Osteoblast (primary cell): ENCODE measurements at places on chromosomes 2 and 18. TPM values are rescaled to one million over a fixed set of nuclear protein-coding genes. Genes with fewer than 3 reads are reported as not detected.

The ZSCAN30 gene
- total RNA-seq, result 16.6 and 17.7 TPM in 2 replicates

The PROC gene
- 0.29 TPM in 1 of 2 replicates, not detected in the other for total RNA-seq

- DNase-seq, result no peak
These were observed 221.1 kb upstream of the SALL3 start for GRCh38 chr18:78758496-78758895.

GRCh38 chr18:46756559-46757201 lies at the start of gene ST8SIA5:
ST8SIA5 (minus strand) TSS chr18:46757053; CDS start chr18:46756508, 545 bp downstream.
- DNase-seq, result no peak

The CARF gene
- 11.9 and 13.8 TPM in 2 replicates for total RNA-seq

GRCh38 chr2:179207047-179207446 lies 57.6 kb downstream of the SESTD1 start:
- no peak for DNase-seq

DNA sequence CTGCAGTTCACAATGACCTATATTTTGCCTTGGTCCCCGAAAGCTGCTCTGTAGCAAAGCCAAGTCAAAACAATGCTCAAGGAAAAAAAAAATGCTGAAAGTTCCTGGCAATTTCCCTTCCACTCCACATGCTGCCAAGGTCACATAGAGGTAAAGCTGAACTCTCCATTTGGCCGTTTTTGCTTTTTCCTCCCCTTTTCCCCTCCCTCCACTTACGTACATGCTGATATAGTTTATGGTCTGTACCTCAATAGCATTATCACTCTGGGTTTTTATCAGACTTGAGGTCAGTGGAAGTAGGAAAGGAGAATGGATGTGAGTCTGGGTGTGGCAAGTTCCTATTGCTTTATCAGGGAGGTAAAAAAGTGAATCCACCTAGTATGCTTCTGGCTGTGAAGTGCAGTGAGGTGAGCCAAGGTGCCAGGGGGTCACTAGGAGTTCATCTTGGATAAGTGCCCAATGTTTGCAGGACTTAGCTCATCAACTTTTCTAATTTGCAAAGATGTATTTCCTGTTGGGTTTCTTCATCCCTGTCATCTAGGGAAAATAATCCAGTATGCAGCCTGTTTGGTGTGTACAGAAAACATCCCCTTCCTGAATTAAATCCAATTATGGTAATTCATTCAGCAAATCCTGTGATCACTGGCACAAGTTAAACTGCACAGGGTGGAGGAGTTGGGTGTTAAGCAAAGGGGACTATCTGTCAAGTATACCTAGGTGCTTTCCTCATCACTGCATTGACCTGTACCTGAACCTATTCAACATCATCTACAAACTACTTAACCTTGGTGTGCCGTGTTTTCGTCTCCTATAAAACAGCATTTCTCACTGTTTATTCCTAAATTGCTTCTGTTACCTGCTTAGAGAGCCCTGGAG lies 124.3 kb upstream of the CYP26B1 start:
- DNase-seq, result no peak

- no peak for DNase-seq
These were observed 276.9 kb upstream of the ERBB4 start for GRCh38 chr2:212815453-212815852.

GRCh38 chr2:10378189-10378588 lies 69.9 kb downstream of the ODC1 start:
- DNase-seq, result no peak

The SERPINB3 gene
- not detected in 2 replicates for total RNA-seq

DNA sequence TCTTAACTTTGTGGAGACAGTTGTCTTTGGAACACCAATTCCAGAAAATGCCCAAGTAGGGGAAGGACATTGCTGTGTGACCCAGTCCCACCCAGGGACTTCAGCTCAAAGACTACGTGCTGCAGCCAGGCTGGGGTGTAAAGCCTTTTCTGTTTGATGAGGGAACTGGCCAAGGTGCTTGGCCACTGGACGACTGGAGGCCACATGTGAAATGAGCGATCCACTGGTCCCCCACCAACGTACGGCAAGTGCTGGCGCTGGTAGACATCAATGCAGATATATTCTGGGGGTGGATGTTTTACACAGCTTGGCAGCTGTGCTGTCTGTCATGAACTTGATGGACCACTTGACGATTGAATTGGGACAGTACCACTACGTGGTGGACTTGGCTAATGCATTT lies 582.5 kb upstream of the HNMT start:
- no peak for DNase-seq

DNA sequence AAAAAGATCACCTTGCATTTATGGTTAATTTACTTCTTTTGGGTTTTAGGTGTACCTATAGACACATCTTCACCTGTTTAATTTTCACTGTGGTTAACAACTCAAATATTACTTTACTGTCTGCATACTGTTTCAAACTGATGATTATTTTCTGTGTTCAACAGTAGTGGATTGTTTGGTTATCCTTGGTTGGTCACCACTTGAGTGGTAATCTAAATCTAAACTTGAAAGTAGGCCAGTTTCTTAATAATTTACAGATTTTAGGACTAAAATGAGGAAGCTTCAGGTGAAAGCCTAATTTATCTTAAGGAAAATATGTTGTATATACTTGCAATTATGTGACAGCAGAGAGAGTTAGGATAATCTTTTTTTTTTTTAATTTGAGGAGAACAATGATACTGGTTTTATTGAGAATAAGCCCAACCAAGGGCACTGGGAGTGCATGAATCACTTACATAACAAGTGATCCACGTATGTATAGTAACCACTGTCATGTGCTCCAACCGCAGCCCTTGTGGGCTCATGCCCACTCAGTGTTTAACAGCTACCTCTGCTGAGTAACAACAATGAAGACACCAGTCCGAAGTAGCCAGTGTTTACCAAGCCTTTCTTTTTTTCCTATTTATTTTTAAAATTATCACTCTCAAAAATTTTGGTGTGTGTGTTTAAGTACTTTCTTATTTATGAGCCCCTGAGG lies 31.0 kb upstream of the WDSUB1 start:
- DNase-seq, result no peak

DNA sequence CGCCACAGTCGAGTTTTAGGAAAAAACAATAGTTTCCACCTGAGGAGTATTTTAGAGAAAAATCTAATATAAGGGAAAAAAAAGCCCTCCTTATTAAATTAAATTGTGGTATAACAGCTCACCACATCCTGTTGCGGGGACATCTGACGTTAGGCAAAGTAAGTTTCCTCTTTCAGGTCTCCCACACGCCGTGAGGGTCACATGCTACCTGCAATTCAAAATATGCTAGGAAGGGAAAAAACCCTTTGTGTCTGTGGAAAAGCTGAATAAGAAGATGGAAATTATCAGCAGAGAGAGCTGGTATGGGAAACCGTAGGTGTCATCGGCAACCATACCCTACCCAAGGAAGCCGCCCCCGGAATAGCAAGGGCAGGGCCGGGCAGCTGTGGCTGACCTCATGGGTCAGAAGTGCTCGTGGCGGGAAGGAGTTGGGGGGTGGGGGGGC lies 128.0 kb downstream of the NFATC1 start:
- DNase-seq, result peak; percentile 39

DNA sequence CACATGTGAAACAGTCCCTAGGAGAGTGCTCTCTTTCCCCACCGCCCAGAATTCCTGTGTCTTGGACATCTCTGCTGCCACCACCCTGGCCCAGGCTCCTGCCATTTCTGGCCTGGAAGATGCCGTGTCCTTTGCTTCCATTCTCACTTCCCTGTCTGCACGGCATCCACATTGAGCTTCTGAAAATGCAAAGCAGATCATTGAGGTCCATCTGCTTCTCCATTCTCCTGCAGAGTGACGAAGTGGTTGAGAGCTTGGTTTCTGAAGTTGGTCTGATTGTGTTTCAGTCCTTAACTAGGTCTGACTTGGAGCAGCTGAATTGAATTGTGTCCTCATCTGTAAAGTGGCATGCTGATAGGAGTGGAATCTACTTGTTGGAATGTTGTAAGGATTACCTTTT lies 98.7 kb upstream of the MGAT5 start:
- no peak for DNase-seq

DNA sequence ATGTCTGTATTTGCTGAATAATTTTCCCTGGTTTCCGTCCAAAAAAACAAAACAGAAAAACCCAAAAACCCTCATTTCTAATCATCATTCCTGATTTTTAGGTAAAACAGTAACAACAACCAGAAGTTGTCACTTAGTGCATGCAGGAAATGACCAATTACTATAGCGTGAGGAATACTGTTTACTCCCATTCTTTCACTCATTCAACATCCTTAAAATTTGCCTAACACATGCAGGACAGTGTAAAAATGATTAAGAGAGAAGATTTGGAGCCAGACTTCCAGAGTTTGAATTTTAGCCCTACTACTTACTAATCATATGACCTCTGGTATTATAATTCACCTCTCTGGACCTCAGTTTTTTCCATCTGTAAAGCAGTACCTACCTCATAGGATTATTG lies 83.1 kb downstream of the FIGN start:
- DNase-seq, result no peak

The CDK15 gene
- total RNA-seq, result 4.7 and 5.3 TPM in 2 replicates

The AQP12A gene
- total RNA-seq, result not detected in 2 replicates

DNA sequence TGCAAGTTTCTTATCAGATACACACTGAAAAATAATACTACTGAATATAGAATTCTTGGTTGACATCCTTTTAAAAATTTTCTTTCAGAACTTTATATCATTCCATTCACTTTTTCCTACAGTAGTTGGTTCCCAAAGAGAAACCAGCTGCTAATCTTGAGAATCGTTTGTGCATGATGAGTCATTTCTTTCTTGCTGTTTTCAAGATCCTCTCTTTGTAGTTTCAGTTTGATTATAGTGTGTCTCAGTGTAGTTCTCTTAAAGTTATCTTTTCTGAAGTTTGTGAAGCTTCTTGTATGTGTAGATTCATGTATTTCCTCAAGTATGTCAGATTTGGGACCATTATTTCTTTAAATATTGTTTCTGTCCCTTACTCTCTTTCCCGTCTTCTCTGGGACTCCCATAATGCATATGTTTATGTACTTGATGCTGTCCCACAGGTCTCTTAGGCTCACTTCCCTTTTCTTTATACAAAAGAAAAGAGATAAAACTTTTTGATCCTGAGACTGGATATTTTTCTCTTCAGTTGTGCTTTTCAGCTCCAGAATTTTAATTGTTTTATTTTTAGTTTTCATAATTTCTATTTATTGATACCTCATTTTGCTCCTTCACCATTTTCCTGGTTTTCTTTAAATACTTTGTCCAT lies 801.0 kb downstream of the TDRD15 start:
- no peak for DNase-seq

- no peak for DNase-seq
These were observed 83.1 kb upstream of the SPOPL start for GRCh38 chr2:138418453-138418852.

DNA sequence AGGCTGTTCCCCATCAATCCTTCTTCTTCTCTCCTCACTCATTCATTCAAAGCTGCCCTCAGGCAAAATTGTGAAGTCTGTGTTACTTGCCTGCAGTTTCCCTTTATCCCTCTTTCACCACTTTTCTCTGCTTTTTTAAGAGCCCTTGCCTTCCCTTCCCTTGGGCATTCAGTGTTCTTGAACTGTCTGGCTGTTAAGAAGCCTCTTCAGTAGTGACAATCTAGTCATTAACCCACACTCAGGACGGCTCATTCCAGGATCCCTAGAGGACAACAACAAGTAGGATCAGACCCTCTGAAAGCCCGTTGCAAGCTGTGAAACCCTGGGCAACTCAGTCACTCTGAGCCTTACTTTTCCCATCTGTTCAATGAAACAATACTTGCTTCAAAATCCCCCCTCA lies 615.7 kb downstream of the EPHA4 start:
- DNase-seq, result peak; percentile 51

DNA sequence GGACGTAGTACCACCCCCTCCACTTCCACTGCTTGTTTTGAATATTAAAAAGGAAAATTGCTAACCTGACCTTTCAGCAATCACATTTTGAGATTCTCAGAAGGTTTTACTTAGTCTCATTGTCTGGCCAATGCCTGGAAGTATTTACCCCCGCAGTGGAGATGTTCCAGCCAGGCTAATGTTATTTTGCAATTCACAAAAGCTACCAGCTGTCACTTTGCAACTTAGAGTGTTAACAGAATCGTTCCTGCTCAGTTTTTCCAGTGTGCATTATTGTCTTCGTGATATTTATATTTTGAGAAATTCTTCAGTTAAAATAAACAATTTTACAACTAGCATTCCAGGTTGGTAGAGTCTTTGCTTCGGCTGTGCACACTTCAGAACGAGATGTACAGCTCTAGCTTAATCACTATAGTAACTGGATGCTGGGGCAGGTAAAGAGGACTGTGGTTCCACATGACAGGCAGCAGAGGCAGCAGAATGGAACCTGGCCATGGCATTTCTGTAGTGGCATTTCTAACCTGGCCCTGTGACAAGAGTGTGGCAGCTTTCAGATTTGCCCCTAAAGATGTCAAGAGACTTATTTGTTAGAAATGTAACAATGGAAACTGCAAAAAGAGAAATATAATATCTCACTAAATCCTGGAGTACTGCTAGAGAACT lies 85.1 kb downstream of the DTNA start:
- DNase-seq, result no peak

- DNase-seq, result no peak
These were observed 43.2 kb upstream of the NOSTRIN start for GRCh38 chr2:168758970-168759820.

GRCh38 chr2:6945821-6946220 lies 28.6 kb downstream of the RNF144A start:
- DNase-seq, result no peak

GRCh38 chr2:18763338-18763737 lies 174.0 kb upstream of the NT5C1B start:
- no peak for DNase-seq

DNA sequence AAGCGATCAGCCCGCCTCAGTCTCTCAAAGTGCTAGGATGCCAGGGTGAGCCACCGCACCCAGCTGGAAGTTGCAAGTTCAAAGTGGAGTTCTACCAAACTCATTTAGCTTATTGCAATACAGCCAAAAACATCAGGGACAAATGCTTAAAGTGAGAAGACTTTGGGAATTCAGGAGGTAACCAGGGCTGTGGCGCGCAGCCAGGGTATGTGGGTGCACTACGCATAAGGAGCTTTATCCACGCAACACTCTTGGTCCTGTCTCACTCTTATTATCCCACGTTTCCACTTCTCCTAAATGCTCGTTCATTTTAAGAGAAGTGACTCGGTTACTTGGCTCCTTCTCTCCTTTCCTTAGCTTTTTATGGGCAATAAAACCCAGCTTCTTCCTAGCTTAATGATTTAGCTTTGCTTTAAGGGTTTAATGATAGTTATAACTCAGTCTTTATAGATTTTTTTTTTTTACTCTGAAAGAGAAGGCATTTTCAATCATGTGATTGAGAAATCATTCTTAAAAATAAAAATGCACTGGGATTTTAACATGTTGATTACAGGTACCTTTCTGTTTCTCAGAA lies 199.8 kb downstream of the KCNE4 start:
- no peak for DNase-seq

DNA sequence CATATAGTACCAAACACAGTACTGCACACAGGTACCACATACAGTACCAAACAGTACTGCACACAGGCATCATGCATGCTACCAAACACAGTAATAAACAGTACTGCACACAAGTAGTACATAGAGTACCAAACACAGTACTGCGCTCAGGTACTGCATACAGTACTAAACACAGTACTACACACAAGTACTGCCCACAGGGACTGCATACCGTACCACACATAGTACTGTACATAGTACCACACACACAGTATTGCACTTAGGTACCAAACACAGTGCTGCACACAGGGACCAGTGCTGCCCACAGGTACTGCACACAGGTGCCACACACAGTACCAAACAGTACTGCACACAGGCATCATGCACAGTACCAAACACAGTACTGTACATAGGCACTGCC lies 74.9 kb downstream of the ZNF236 start:
- DNase-seq, result no peak
